Fibroblast of skin of back (primary cell): ENCODE measurements at places on chromosomes 13 and 19.

DNA sequence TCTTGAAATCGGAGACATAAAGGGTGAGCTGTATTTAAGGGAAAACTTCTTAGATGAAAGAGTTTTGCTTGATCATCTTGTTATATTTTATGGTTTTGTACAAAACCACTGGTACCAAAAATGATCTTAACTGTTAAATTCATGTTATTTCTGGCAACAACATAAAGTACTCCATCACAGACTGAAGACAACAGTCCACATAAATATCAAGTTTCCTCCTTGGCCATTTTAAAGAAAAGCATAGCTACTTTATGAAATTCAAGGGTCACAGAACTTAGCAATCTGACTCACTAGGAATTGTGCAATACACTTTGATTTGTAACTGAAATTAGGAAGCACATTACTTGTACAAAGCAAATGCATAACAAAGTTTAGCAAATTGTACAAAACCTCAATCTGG lies 66.3 kb downstream of the TBC1D4 start:
- peak; percentile 61 for DNase-seq

- DNase-seq = peak; percentile 18
Observed at GRCh38 chr19:50384685-50385535, 763 bp downstream of the POLD1 start.

DNA sequence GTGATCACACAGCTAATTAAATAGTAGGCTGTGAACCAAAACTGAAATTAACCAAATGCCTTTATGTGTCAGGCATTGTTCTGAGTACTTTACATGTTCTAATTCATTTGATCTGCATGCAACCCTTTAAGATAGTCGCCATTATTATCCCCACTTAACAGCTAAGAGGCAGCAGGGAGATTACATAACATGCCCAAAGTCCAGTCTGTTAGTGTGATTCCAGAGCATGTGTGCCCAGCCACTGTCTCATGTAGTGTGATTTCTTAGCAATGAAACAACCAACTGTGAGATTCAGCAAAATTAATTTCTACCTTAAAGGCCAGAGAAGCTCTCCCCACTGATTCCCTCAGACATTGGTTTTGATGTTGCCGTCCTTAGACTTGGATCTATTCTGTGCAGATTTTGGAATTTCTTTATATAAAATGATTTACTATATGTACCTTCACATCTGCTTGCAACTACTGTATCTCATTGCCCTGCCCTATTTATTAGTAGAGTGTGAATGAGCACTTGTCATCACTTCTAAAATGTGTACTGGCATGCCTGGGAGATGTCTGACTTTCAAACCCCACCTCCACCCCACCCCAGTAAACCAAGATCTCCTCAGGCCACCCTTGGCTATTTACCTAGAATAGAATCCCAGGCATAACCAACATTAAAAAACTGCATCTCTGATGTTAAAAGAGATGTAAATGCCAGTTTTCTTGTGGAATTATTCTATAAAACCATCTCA lies 41.2 kb downstream of the POLR1D start:
- DNase-seq = no peak

- DNase-seq = no peak
Observed at GRCh38 chr13:98386637-98387036, 190.3 kb downstream of the STK24 start.

DNA sequence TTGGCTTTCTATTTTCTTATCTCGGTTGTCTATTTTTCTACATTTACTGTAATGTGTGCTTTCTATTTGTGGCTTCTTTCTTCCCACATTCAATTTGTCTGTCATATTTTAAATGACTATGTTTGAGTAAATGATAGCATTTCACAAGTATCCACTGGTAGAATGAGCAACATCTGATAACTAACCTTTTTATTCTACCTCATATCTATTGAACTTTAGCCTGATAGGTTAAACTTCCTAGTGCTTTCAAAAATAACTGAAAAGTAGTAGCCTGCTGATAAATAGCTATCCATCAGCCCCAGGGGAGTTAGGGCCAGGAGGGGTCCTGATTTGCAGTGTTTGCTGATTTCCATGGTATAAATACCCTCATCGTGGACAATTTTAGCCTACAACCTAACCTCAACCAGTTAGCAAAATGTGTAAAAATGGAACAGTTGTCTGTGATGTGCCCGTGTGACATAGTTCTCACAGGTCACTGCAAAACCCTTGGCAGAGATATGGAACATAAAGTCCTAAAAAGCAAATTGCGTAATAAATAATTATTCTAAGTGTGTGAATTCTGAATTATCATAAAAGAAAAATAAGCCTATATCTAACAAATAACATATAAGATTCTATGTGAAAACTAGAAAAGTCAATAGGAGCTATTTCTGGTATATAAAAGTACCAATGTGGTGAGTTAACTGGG lies 32.1 kb downstream of the KCTD12 start:
- no peak for DNase-seq

- DNase-seq = no peak
Observed at GRCh38 chr13:95228130-95228529, 73.1 kb downstream of the ABCC4 start.

DNA sequence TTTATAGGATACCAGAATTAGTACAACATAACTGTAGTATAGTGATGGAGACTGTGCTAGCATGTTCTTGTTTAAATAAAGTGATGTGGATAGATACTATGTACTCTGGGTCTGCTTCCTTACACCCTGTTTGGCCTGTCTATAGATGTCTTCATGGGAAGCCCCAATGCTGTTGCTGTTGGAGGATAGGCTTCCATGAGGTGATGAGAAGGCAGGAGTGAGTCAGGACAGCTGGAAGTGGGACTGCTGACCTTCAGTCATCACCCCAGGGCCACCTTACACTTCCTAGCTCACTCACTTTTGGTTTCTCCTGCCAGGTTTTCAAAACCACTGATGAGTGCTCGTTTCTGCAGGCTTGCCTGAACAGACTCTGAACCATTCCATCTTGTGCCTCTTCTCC lies 4.2 kb downstream of the KCTD4 start:
- DNase-seq = peak; percentile 39

GRCh38 chr13:112066624-112067004 lies 335 bp upstream of the SOX1 start:
- peak; percentile 30 for DNase-seq

DNA sequence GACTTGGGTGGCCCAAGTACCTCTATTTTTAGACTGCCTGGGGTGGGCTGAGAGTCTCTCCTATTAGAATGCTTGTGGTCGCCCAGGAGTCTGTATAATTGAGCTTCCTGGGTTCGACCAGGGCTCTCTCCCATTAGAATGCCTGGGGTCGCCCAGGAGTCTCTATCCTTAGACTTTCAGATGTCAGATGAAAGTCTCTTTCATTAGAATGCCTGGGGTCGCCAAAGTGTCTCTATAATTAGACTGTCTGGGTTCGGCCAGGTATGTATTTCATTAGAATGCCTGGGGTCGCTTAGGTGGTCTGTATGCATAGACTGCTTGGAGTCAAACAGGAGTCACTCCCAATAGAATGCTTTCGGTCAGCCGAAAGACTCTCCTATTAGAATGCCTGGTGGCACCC lies 1471.7 kb downstream of the UQCRFS1 start:
- no peak for DNase-seq

- DNase-seq = no peak
Observed at GRCh38 chr13:109212650-109213049, 573.7 kb downstream of the IRS2 start.

DNA sequence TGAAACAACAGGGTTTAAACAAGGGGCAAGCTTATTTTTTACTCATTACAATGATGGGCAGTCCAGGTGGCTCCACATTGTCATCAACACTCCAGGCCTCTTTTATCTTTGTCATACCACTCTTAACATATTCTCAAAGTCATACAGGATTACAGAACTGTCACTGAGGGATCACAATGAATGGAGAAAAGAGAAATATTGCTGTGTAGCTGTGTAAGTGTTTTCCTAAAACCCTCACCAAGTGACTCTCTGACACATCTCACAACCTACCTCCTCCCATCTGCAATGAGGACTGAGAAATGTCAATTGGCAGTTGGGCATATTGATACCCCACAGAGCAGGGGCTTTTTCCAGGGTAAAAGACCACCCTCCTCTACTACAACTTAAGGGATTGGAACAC lies 562.1 kb downstream of the TBC1D4 start:
- DNase-seq = no peak

DNA sequence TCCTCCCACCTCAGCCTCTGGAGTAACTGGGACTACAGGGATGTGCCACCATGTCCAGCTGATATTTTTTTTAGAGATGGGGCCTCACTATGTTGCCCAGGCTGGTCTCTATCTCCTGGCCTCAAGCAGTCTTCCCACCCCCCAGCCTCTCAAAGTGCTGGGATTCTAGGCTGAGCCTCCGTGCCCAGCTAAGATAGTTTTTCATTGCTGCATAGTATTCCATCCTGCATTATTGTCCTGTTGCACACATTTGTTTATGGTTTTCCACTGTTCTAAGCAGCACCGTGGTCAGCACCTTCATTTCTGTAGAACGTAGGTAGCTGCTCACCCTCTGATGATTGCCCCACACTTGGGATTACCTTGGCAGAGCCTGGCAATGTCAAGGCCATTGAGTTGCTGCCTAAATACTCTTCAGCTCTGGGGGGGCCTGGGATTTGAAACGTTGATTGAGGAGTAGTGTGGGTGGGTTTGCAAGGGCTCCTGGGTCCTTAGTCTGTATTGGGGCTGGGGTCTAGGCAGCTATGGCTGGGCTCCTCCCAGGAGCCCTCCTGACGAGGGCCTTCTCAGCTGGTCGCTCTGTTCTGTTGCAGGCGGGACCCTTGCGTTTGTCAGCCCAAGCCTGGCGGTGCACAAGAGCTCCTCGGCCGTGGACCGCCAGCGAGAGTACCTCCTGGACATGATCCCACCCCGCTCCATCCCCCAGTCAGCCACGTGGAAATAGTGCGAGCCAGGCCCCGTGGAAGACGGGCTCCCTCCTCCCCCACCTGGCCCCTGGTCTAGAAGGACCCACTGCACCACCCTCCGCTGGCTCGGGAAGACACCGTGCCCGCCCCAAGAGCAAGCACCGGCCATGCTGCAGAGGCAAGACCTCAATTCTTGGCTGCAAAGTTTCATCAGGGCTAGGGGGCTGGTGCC lies 10.3 kb downstream of the TSSK6 start:
- DNase-seq = no peak

DNA sequence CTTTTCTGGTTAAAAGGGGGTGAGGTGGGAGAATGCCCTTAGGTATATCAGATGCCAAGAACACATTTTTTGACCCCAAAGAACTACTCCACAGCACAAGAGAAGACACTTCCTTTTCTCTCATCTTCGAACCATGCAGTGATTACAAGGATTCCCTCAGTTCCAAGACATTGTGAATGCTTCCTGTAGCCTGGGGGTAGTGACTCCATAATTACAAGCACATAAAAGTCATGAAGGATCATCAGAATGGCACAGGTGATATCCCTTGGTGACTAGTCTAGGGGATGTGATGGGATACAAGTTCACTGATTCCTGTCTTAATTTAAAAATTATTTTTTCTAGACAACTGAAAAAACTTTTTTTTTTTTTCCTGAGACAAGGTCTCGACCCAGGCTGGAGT lies 78.0 kb downstream of the ZC3H13 start:
- no peak for DNase-seq

DNA sequence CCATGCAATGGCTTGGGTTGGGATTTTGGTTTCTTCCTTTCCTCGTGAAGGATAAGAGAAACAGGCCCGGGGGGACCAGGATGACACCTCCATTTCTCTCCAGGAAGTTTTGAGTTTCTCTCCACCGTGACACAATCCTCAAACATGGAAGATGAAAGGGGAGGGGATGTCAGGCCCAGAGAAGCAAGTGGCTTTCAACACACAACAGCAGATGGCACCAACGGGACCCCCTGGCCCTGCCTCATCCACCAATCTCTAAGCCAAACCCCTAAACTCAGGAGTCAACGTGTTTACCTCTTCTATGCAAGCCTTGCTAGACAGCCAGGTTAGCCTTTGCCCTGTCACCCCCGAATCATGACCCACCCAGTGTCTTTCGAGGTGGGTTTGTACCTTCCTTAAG lies 24.1 kb downstream of the SPC24 start:
- DNase-seq = no peak

DNA sequence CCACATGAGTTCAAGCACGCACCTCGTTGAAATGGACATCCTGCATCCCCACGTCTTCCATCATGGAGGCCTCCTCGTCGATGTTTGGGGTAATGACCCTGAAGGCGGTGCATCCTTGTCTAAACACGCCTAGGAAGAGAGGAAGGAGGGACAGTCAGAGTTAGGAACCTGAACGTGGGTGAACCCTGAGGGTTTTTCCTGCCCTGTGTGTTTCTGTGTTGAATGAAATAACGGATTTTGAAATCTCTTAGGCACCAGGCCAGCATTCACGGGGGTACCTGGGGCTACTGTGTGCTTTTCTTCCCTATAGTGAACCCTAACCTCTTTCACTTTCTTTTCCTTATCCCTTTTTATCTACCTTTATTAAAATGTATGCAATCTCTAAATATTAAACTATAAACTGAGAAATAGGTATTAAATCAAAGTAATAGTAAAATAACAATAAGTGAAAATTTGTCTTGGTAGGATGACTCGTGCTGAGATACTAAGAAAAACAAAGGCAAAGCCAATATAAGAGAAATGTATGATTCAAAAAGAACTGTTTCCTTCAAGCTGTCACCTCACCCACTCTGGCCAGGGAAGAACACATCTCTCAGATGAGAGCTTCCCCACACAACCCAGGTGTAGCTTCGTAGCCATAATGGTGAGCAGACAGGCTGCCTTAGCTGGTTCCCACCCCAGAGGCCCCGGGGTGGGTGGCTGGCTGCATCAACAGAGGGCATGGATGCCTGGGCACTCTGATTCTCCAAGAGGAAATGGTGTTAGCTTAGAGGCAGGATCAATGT lies 72.1 kb upstream of the SLC15A1 start:
- DNase-seq = peak; percentile 27

DNA sequence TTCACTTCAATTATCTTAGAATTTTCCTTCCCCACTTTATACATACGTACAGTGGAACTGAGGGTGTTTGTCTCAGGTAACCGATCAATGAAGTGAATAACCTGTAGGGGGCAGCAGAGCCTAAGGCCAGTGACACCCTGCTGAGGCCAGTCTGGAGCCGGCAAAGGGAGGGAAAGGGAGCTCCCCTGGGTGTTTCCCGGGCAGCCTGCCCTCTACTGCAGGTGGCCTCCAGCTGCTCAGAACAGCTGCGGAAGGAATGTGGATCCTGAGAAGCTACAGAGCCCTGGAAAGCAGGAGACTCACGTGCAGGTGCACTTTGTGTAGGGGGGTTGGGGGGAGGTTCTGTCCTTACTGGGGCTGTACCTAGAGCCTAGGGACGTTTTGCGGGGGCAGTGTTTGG lies 832 bp upstream of the ZNF491 start:
- peak; percentile 76 for DNase-seq

DNA sequence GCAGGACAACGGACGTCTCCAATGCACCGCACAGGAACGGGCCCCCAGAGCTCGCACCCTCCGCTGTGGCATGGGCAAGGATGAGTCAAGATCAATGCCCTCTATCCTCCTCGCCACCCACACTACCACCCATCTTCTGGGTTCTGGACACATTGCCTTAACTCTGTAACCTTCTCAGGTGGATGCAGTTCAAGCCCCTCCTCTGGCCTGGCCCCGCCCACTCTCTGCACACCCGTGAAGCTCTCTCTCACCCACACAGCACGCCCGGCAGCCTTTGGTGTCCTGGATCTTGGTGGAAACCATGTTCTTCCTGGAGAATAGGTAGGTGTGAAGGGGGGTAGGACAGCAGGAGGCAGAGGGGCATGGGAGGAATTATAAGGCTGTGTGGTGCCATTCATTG lies 20.7 kb downstream of the MAP4K1 start:
- no peak for DNase-seq

- no peak for DNase-seq
Observed at GRCh38 chr13:106121173-106121754, 414.2 kb downstream of the EFNB2 start.

- no peak for DNase-seq
Observed at GRCh38 chr19:4519521-4520277, 1.4 kb upstream of the PLIN4 start.

GRCh38 chr13:44359983-44360375 lies 13.6 kb upstream of the SERP2 start:
- no peak for DNase-seq
